ENCODE measurements at places on chromosomes 3 and 15. TPM values are rescaled to one million over a fixed set of nuclear protein-coding genes. Genes with fewer than 3 reads are reported as not detected.

DNA sequence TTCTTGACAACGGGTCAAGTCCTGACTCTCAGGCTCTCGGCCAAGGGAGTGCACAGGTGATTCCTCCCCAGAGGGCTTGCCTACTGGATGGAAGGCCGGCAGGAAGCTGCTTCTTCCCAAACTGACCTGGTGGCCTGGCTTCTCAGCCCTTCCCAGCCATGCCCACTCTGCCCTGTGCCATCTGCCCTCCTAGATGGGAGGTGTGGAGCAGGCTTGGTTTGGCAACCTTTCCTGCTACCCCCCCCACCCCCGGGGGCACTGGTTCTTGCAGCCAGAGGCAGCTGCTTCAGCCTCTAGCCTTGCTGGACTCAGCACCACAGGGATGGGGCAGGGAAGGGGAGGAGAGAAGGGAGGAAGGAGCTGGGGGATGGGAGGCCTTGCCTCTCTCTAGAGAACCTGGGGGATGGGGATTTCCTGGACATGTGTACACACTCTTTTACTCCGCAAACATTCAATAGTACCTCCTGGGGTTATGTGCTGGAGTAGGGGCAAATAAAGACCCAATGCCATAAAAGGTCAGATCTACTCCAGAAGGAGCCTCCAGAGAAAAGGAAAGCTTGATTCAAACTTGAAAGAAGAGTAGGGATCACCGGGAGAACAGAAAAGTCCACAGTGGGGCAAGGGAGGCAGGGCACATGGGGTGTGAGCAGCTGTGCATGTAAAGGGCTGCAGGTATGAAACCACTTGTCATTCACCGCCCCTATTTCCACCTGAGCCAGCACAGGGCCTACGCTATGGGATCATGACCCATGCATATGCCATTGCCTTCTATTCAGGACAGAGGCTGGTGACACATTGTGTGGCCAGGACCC is 4.2 kb upstream of the DAPK2 start:
- DNase-seq, result no peak
- peaks cover 8% of the 10 kb centered on the region for H3K4me1 ChIP-seq
- peaks cover 17% of the 10 kb centered on the region for H3K27me3 ChIP-seq
- no peak overlapping the region for H3K27ac ChIP-seq

- H3K36me3 ChIP-seq, result peaks cover 75% of the 10 kb centered on the region
- H3K27ac ChIP-seq, result no peak overlapping the region
- H3K4me1 ChIP-seq, result peaks cover 11% of the 10 kb centered on the region
- no peaks in the 10 kb centered on the region for H3K27me3 ChIP-seq
Observed at GRCh38 chr3:105730801-105731354, 137.9 kb downstream of the CBLB start.

SPINT1 gene
- total RNA-seq, result 3.7 TPM

- H3K4me1 ChIP-seq, result no peaks in the 10 kb centered on the region
- no peak for DNase-seq
- no peak overlapping the region for H3K4me3 ChIP-seq
Observed at GRCh38 chr3:10875914-10876313, 59.9 kb downstream of the SLC6A11 start.

DNA sequence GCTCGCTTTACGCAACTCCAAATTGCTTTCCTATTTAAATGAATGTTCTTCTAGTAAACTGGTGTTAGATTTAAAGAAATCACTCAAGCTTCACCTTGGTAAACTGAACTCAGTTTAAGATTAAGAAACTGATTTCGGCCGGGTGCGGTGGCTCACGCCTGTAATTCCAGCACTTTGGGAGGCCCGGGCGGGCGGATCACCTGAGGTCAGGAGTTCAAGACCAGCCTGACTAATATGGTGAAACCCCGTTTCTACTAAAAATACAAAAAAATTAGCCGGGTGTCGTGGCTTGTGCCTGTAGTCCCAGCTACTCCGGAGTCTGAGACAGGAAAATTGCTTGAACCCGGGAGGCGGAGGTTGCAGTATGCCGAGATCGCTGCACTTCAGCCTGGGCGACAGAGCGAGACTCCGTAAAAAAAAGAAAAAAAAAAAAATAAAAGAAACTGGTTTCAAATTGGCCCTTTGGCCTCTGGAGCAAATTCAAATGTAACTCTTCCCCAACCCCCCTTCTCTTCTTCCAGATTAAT is 1.7 kb downstream of the SKIL start:
- H3K27me3 ChIP-seq, result no peaks in the 10 kb centered on the region
- peak overlapping the region; percentile 86 for H3K4me3 ChIP-seq
- no peak overlapping the region for H3K27ac ChIP-seq
- no peak for DNase-seq

- no peaks in the 10 kb centered on the region for H3K36me3 ChIP-seq
- H3K27ac ChIP-seq, result no peak overlapping the region
- peaks cover 48% of the 10 kb centered on the region for H3K27me3 ChIP-seq
- peaks cover 17% of the 10 kb centered on the region for H3K4me1 ChIP-seq
- no peak overlapping the region for H3K4me3 ChIP-seq
- DNase-seq, result no peak
Observed at GRCh38 chr3:171824116-171824515, 13.8 kb upstream of the PLD1 start.

CIB2 gene
- 1.2 TPM for total RNA-seq

DNA sequence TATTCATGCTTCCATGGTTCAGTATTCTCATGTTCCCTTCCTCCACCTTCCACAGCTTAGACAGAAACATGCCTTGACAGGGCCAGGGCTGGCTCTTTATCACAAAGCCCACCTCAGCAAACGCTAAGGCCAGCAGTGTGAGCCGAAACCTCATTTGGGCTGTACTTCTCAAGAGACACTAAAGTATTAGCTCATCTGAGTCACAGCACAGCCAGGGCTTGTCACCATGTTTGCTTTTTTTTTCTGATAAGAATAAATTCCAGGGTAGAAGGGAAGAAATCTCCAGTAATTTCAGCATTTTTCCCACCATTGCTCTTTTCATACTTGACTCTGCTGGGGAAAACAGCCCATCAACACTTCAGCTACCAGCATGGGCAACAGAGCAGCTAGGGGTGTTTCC is 95.4 kb downstream of the MYLK start:
- H3K27ac ChIP-seq, result no peak overlapping the region
- DNase-seq, result no peak
- H3K4me1 ChIP-seq, result no peaks in the 10 kb centered on the region
- H3K27me3 ChIP-seq, result peaks cover 8% of the 10 kb centered on the region

- H3K4me1 ChIP-seq, result peaks cover 69% of the 10 kb centered on the region
- no peaks in the 10 kb centered on the region for H3K27me3 ChIP-seq
- H3K27ac ChIP-seq, result peak overlapping the region; percentile 96
Observed at GRCh38 chr3:146542978-146543377, 1.4 kb downstream of the PLSCR1 start.
